Hepatic stellate cell (primary cell): ENCODE measurements at places on chromosomes 12 and 14.

- no peak for DNase-seq
Measured at GRCh38 chr12:1619587-1619986, 9.4 kb upstream of the WNT5B start.

- DNase-seq: no peak
Measured at GRCh38 chr12:3317841-3318501, 173.0 kb upstream of the PRMT8 start.

DNA sequence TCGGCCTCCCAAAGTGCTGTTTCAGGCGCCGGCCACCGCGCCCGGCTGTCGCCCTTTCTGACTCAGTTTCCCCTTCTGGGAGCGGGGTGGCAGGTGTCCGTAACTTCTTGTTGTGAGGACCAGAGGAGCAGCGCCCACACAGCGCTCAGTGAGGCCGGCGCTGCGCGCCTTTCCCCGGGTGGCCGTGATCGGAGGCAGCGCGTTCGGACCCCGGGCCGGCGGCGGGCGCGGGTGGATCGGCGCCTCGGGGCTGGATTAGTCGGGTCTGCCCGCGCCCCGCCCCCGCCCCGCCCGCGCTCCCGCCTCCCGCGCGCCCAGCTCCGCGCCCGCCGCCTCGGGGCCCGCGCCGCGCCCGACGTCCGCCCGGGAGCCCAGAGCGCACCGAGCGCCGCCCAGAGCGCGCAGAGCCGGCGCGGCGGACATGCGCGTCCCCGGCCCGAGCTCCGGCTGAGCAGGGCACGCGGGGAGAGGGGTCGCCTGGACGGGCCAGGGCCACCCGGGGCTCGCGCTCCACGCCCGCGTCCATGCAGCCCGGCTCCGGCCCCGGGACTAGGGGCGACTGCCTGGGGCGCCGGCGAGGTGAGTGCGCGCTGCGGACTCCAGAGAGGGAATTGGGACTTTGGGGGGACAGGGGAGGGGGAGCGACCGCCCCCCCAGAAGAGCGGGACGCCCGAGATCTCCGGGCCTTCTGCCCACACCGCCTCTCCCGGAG, 50.6 kb downstream of the LRCOL1 start:
- DNase-seq: peak; percentile 78

- DNase-seq: no peak
Measured at GRCh38 chr14:100611811-100612480, 24.7 kb upstream of the BEGAIN start.

- DNase-seq: no peak
Measured at GRCh38 chr12:124264089-124264795, 30.7 kb upstream of the RFLNA start.

GRCh38 chr14:95111507-95112164, 45.7 kb downstream of the DICER1 start:
- no peak for DNase-seq

- DNase-seq: no peak
Measured at GRCh38 chr12:94560431-94561221, 89.7 kb downstream of the TMCC3 start.

- no peak for DNase-seq
Measured at GRCh38 chr14:98223106-98223505, 1048.9 kb downstream of the BCL11B start.

- DNase-seq: no peak
Measured at GRCh38 chr14:32203928-32204357, 874 bp upstream of the RNU6-8 start.

DNA sequence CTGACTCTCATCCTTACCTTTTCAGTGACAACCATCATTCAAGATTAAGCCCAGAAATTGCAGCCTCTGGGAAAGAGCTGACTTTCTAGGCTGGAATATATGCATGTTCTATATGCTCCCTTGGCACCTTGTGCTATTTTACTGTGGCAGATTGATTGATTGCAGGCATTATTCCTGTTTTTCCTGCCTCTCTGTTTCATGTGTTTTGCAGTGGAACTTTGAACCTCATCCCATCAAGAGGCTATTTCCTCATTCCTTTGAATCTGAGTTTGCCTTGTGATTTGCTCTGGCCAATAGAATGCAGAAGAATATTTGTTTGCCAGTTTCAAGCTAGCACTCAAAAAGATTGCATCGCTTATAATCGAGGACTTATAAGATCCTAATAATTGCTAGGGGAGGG, 174.8 kb upstream of the DCN start:
- DNase-seq: no peak

DNA sequence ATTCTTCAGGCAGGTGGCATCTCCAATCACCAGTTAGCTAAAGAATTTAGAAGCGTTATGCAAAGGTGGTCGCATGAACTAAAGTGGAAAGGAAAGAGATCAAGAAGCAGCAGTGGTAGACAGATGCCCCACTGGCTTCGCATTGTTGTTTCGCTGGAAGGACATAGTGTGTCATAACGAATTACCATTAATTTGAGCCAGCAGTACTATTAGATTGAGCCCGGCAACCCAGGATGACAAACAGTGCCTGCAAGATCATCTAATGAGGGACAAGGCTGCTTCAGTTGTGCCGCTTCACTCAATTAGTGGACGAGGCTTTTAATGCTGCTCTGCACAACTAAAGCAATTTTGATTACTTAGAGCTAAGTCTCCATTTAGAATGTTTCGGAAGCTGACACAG, 274.5 kb upstream of the SOX5 start:
- DNase-seq: no peak

- DNase-seq: no peak
Measured at GRCh38 chr12:71945121-71945520, 6.5 kb downstream of the TPH2 start.

DNA sequence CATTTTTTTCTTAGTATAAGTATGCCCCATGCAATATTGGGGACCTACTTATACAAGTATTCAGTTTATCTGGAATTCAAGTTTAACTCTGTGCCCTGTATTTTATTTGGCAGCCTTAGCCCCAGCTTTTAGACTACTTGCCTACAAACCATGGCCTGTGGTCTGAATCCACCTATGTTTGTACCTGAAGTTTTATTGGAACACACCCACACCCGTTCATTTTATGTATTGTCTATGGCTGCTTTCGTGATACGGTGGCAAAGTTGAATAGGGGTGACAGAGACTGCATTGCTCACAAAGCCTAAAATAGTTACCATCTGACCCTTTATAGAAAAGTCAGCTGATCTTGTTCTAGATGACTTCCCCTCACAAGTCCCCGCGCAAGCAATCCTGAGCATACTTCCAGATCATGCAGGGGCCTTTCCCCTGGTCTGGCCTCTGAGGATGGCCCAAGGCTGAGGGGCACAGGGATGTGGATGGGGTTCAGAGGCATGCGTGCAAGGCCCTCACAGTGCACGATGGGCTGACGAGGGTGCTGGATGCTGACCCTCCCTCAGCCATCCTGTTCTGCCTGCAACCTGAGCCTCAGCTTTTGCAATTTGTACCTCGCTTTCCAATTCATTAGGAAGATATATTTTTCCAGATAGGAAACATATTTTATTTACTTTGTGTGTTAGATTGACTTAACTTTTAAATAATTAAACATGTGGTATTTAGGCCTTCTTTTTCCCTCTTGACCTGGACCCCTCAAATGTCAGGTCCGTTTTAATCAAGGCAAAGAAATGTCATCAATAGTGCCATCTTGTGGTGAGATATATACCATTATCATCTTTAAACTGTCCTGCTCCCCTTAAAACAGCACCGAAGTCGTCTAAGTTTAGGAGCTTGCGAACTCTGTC, 527.3 kb upstream of the CCDC196 start:
- peak; percentile 16 for DNase-seq

GRCh38 chr14:103742499-103743255, 27.1 kb downstream of the ZFYVE21 start:
- no peak for DNase-seq

GRCh38 chr12:75690296-75690955, 179.0 kb upstream of the KRR1 start:
- peak; percentile 55 for DNase-seq

DNA sequence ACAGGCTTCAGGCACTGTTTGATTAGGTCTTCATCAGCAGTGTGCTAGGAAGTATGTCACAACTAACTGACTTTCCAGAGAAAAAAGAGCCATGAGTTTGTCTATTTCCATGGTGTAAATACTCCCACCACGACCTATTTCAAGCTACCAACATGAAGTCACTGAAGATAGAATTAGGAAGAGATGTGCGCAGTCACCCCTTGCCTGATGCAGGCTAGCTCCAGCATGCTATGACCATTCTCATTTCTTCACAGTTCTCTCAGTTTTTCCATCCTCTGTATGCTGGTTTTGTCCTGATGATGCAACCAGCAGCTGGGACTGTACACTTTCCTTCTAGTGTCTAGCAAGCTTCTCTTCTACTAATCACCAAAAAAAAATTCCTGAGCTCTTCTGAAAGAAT, 191.6 kb upstream of the NUDT4 start:
- DNase-seq: no peak

- no peak for DNase-seq
Measured at GRCh38 chr12:3921526-3921925, 48.3 kb upstream of the PARP11 start.

DNA sequence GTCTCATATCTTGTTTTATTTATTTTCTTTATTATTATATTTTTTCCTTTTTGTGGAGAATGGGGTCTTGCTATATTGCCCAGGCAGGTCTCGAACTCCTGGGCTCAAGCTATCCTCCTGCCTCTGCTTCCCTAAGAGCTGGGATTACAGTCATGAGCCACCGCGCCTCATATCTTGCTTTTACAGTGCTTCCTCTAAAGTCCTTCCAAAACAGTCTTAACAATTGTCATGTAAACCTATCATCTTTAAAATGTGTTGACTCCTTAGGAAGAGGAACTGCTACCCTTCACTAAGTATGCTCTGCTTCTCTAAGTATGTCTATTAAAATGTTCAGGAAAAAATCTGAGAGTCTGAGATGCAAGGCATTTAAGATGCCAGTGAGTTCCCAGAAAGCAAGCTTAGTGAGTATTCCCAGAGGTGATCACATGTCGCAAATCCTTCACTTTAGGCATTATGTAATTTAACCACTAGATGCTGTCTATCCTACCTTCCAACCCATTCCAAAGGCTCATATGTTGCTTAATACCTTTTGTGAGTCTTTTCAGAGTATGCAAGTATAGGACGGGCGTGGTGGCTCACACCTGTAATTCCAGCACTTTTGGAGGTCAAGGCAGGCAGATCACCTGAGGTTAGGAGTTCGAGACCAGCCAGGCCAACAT, 19.7 kb upstream of the FOXJ2 start:
- DNase-seq: no peak

GRCh38 chr12:90074086-90074485, 365.4 kb upstream of the ATP2B1 start:
- no peak for DNase-seq

DNA sequence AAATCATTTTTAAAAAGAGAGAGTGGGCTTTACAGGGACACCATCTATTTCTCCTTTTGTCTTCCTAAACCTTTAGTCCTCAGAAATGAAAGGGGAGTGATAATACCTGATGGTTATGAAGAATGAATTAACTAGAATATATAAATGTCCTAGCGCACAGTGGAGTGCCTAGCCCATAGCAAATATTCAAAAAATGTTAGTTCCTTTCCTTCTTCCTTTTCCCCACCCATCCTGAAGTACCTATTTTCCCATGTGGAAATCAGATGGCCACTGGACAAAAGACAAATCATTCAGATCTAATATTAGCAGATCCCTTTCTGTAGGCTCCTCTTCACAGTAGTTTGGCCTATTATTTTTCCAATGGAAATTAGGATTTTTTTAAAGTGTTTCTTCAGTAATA, 90.0 kb downstream of the SLC25A21 start:
- no peak for DNase-seq

- no peak for DNase-seq
Measured at GRCh38 chr12:58087423-58088127, 146.2 kb downstream of the ATP23 start.

- DNase-seq: peak; percentile 83
Measured at GRCh38 chr12:123269395-123269892, 2.2 kb downstream of the CDK2AP1 start.

DNA sequence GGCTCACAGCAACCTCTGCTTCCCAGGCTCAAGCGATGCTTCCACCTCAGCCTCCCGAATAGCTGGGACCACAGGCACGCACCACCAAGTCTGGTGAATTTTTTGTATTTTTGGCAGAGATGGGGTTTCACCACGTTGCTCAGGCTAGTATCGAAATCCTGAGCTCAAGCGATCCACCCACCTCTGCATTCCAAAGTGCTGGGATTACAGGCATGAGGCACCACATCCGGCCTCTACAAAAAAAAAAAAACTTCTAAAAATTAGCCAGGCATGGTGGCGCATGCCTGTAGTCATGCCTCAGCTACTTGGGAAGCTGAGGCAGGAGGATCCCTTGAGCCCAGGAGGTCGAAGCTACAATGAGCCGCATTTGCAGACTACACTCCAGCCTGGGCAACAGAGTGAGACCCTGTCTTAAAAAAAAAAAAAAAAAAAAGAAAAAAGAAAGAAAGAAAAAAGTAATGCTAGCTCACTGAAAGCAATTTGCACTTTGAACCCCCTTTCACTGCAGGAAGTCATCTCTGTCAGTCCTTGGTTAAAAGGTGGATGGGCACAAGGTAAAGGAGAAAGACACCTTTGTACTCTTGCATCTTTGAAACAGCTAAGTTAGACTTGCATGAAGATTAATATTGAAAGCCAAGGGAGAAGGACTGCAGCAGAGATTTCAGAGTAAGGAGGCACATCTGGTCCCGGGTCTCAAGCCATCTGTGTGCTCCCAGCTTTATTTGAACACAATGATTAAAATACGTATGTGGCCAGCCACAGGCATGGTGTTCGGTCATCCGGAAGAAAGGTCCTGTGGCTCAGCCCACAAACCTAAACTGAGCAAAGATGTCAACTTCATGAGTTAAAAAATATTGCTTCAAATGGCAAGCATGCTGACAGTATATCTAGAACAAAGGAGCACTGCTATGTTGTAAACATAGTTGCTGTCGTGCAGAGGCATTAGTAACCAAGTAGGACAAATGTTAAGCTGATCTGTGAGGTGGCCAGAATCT, 103.8 kb upstream of the HMGA2 start:
- no peak for DNase-seq

DNA sequence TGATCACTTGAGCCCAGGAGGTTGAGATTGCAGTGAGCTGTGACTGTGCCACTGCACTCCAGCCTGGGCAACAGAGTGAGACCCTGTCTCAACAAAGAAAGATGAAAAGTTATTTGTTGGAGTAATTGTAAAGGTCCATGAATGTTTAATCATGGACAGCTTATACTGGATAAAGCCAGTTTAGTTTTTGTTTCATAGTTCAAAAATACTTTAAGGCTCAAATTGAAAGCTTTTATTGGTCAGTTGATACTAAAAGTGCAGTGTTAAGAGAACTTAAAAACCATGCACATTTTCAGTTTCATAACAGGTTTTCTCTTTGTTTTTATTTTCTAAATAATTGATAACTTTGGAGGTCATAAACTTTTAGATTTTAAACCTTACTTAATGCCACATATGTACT, 108.4 kb downstream of the MON2 start:
- no peak for DNase-seq

- no peak for DNase-seq
Measured at GRCh38 chr12:84375449-84376170, 537.0 kb downstream of the SLC6A15 start.
